ENCODE measurements at places on chromosomes 4 and X.

DNA sequence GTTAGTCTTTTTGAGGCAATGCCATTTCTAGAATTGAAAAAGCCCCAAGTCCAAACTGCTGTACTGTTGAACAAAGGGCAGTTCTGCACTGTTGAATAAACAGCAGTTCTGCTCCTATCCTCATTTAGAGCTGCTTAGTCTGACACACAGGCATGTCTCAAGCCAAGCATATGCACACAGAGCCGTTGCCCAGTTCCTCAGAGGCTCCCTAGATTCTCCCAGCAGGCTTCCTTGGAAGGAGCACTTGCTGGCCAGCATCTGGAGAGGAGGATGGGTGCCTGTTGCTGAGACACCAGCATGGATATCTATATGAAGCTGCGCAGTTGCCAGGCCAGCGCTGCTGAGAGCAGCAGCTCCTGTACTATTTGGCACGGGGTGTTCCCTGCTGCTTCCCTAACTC, 138.3 kb upstream of the USP38 start:
- DNase-seq, result no peak

- DNase-seq, result no peak
Measured at GRCh38 chr4:187380181-187380581, 615.4 kb upstream of the ZFP42 start.

- DNase-seq, result no peak
Measured at GRCh38 chr4:82099928-82100579, 273.7 kb downstream of the HNRNPD start.

- no peak for DNase-seq
Measured at GRCh38 chr4:87865960-87866598, 33.3 kb downstream of the MEPE start.

DNA sequence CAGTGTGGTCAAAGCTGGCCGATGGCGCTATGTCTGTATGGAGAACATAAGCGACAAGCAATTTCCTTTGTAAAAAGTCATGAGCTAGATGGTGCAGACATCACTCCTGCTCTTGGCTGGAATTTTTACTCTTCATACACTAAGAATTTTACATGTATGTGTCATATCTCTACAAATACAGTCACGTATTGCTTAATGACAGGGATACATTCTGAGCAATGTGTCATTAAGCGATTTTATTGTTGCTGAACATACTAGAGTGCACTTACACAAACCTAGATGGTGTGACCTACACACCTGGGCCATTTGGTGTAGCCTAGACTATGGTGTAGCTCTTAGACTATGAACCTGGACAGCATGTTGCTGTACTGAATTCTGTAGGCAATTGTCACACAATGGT, 185.4 kb downstream of the SOWAHB start:
- no peak for DNase-seq

GRCh38 chrX:73289039-73289438, 74.4 kb upstream of the NAP1L2 start:
- DNase-seq, result no peak

DNA sequence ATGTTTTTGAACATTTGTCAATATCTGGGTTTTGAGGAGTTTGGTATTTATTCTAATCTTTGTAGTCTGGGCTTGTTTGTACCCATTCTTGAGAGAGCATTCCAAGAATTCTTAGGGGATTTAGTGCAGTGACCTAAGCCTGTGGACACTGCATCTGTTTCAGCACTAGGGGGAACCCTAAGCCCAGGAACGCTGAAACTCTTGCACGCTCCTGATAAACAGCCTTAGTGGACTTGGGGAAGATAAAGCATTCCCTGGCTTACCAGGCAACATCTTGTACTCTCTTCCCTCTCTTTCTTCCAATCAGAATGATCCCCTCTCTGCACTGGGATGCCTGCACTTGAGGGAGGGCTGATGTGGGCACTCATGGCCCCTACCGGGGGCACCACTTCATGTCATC, 654.9 kb upstream of the HTR2C start:
- DNase-seq, result no peak

- no peak for DNase-seq
Measured at GRCh38 chr4:184375027-184375426, 99.3 kb downstream of the IRF2 start.

- DNase-seq, result no peak
Measured at GRCh38 chr4:4712800-4713528, 146.5 kb upstream of the MSX1 start.

DNA sequence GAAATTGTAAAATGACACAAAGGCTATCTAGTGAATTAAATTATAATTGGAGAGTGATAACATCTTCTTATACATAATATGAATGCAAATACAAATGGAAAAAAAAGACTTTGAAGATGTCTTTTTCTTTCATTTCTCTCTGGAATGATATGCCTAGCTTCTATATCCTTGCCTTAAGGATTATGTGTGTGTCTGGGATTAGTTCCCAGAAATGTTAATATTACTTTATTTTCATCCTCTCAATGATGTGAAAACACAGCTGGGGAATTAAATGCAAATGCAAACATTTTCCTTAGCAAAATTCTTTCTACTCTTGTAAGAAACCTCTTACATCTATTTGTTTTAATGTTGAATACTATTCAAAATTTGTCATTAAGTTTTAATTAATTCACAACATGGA, 441.9 kb downstream of the FSTL5 start:
- DNase-seq, result no peak

GRCh38 chr4:47690611-47691010, 147.3 kb downstream of the CORIN start:
- no peak for DNase-seq

GRCh38 chr4:112848911-112849310, 200.5 kb upstream of the ANK2 start:
- no peak for DNase-seq

GRCh38 chrX:38806875-38807621, 5.8 kb downstream of the MID1IP1 start:
- no peak for DNase-seq

GRCh38 chr4:24877868-24878635, 34.8 kb downstream of the CCDC149 start:
- DNase-seq, result no peak

GRCh38 chr4:169410839-169411770, 140.3 kb upstream of the SH3RF1 start:
- DNase-seq, result peak; percentile 4

DNA sequence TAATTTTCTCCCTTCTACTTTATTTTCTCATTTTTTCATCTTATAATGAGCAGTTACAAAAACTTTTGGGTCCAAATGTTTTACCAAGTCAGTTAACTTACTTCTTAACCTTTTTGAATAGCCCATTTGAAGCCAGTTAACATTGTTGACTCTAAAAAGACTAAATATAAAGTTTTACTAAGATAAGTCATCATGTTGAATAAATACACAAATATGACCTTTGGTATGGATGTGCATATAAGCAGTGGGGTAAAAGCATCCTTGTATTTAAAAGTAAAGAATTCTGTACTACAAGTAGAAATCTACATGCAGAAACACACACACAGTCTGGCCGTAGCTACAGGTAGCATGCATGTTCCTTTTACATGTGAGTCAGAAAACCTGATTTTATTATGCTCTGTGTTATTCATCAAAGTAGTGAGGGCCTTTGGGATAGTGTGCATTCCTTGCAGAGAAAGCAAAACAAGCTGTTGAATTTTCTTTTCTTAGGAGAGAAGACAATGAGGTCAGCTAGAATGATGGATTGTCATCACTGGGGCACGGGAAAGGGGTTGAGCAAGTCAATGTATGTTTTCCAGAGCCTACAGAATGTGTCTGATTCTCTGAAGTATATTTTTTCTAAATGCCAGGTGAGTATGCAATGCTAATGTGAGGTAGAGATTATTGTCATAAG, 533.2 kb upstream of the AGA start:
- no peak for DNase-seq

DNA sequence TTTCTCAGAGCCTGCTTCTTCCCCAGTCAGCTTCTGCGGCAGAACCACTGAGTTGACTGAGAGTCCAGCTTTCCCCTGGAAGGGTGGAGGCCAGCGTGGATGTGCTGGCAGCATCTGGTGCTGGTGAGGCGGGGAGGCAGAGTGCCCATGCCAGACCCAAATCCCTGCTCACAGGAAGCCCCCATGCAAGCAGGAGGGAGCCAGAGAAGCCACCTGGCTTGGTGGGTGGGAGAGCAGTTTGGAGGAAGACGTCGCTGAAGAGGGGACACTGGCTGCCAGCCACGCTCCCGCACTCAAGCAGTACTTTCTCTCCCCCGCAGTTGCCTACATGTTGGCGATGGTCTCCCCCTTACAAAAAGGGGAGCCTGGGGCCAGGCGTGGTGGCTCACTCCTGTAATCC, 6.0 kb downstream of the PDZD4 start:
- no peak for DNase-seq

- DNase-seq, result no peak
Measured at GRCh38 chr4:184583738-184584502, 65.3 kb downstream of the CASP3 start.

- DNase-seq, result no peak
Measured at GRCh38 chr4:31185014-31185585, 464.9 kb downstream of the PCDH7 start.

DNA sequence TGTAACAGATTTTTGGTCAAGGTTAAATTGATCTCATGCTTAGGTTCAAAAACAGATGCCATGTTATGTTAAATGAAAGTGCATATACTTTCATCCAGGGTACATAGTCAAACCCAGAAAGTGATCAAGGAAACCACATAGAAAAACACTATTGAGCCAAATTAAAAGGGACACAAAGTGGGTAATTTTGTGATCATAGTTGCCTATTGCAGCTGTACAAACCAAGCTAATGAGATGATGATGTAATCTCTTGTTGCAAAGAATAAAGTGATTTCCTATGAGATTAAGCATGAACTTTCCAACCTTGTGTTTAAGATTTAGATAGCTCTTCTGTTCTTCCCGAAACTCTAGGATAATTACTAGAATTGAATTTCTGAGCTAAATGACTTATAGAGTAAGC, 20.2 kb upstream of the LIMCH1 start:
- DNase-seq, result no peak

GRCh38 chr4:185092535-185093197, 50.4 kb upstream of the SLC25A4 start:
- no peak for DNase-seq

GRCh38 chr4:84498203-84498934, 723 bp downstream of the NKX6-1 start:
- no peak for DNase-seq

DNA sequence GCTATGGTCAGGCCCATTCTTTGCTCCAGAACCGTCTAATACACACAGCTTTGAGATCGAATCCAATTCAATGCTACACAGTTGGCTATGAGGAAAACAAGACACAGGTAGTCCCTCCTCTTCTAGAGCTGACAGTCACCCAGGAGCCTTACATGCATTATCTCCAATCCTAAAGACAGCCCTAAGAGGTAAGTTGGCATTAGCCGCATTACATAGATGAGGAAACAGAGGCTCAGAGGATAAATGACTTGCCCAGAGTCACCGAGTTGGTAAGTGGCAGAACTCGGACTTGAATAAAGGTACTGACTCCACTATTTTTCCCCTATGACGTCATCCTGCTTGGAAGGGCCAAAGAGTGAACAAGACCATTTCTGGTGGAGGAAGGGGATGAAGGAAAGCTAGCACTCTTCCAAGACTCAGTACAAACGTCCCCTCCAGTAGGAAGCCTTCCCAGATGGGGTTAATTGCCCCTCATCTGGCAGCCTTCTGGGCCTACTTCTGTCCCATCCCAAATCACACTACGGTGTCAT, 8.5 kb downstream of the IQSEC2 start:
- no peak for DNase-seq

- DNase-seq, result no peak
Measured at GRCh38 chr4:123488916-123489315, 92.3 kb downstream of the SPRY1 start.

GRCh38 chr4:27928761-27929540, 1068.3 kb downstream of the STIM2 start:
- no peak for DNase-seq

DNA sequence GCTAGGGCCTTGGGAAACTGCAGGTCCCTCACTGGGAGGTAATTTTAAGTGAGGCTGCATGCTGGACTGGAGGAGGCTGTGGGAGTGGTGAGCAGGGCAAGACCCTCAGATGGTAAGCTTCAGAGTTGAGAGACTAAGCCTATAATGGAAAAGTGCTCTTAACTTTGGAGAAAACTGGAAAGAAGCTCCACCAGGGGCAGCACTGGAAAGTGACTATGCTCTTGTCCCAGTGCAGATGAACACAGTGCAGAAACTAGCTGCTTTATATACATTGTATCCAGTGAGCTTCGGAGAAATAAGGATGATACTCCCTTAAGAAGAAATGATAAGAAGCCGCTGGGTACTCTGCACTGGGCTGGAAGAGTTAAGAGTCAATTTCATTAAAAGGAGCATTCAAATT, 3.2 kb upstream of the MAGEB2 start:
- no peak for DNase-seq

GRCh38 chr4:8002525-8003309, 63.1 kb upstream of the AFAP1 start:
- DNase-seq, result no peak

DNA sequence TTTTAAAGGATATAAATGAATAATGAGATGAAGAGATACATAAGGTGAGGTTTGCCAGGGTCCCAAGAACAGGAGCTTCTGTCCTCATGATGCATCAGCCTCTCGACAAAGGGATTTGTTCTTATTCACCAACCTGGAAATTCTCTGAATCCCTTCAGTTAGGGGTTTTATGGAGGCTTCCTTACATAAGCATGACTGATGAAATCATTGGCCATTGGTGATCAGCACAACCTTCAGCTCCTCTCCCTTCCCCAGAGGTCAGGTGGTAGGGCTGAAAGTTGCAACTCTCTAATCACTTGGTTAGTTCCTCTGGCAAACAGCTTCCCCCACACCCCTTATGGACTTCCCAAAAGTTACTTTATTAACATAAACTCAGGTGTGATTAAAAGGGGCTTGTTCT, 222.0 kb downstream of the SPRY1 start:
- no peak for DNase-seq

- no peak for DNase-seq
Measured at GRCh38 chr4:147535124-147535523, 54.2 kb downstream of the EDNRA start.

GRCh38 chrX:140712413-140713173, 3.0 kb downstream of the LINC00632 start:
- peak; percentile 1 for DNase-seq

DNA sequence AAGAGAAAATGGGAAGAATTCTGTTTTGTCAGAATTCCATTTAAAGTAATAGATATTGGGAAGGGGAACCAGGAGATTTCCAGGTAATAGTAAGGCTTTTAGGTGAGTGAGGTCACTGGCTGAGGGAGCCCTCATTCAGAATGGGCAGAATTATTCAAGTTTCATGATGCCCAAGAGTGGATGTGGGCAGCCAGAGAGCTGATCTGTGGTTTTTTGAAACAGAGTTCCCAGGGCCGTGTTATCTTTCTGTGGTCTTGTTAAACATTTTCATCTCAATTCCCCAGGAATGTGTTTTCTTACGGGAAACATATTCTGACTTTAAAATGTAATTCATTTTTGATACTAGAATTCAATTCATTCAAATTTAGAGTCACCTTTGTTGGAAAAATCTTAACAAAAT, 182.0 kb upstream of the AADAT start:
- no peak for DNase-seq

GRCh38 chr4:174394915-174395314, 111.2 kb downstream of the CEP44 start:
- no peak for DNase-seq

DNA sequence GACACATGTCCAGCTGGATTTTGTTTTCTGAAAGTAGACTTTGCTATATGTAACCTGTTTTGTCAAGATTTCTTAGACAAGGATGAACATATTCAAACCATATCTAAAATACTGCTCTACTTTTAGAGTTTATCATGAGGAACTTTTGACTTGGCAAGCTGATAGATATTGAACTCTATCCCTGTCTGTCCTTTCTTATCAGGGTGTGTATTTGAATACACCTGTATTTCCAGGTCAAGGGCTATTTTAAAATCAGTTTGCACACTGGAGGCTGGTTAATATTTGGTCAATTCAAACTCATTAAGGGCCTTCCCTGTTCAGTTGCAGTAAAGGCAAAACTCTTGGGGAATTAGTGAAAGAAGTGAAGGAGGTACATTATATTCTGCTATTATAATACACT, 2.3 kb downstream of the CDS1 start:
- DNase-seq, result no peak

All from T-helper 9 cell (primary cell).